NCI-H1417 (cell line): ENCODE measurements at places on chromosomes 6 and 20.

GRCh38 chr20:8656335-8656734 lies 412.6 kb upstream of the PLCB4 start:
- DNase-seq = peak; percentile 18

DNA sequence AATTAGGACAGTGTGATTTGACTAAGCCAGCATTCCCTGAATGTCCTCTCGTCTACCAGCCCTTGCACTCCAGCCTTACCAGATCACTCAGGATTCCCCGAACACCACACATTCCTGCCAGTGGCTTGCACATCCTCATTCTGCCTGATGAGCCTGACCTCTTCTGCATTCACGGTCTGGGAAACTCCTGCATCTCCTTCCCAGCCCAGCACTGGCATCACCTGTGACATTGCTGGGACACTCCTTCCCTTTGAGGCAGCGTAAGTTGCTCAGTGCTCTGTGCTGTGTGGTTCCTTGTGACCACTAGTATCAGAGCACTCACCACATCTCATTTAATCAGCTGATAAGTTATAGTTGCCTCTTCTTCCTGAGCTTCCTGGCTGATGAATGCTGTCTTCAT lies 17.3 kb downstream of the NCOA7 start:
- no peak for DNase-seq

DNA sequence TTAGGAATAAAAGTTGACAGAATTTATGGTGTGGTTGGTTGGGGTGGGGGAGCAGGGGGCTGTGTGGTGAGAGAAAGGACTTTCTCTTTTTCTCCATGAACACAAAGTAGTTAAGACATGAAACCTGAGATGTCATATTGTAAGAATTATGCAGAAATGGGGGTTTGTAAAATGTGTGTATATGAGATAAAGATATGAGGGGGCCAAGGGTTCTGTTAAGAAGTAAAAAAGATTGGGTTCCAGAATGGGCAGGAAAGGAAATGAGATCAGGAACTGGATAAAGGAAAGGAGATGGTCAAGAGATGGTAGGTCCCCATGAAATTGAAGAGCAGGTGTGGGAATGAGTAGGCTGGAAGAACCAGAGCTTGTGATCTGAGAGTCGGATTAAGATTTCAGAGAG lies 9.7 kb downstream of the RNF146 start:
- DNase-seq = no peak

DNA sequence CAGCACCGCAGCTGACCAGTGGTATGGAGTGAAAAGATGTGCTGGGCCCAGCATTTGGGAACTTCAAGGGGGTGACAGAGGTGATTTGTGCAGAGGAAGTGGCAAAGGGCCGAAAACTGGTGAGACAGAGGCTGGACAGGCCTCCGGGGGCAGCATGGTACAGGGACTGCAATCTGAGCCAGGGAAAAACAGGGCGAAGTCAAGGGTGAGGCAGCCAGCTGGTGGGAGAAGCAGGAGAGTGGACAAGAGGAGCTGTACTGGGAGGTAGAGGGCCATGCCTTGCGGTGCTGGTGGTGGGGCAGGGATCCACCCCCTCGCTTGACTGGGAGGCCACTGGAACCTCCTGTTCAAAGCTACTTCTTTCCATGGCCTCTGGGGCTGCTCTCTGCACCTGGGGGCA lies 7.3 kb upstream of the GFRA4 start:
- no peak for DNase-seq

GRCh38 chr6:71983131-71983530 lies 96.8 kb downstream of the RIMS1 start:
- no peak for DNase-seq

- DNase-seq = no peak
Observed at GRCh38 chr20:57180954-57181353, 85.5 kb downstream of the BMP7 start.

DNA sequence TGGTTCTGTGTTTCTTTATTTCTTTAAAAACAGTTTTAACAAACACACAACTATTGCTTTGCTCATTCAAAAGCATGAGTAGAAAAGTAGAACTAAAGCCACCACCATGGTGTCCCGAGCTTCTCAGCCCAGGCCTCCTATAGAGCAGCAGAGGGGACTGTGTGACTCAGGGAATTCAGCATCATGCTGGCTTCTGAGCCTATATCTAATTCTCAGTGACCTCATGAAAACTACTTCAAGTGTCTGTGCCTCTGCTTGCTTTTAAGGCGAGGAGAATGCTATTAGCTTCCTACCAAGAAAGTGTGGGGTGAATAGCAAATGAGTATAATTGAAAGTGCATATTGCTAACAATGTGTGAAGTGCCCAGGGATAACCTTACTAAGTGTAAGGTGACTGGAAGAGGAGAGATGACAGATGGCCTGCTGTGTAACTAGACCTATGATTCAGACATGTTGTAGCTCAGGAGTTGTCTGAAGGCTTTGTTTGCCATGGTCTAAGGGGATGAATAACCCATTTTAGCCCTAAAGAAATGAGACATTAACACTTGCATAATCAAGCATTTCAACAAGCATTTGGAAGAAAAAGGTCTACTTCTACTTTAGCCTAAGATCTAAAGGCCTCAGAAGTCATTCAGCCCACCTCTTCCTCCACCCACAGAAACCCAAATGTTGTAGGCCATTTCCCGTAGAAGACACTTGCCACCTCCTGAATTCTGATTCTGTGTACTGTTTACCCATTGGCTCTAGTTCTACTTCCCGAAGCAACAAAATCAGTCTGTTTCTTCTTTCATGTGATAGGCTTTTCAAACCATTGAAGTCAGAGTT lies 121.5 kb upstream of the ARG1 start:
- peak; percentile 25 for DNase-seq

DNA sequence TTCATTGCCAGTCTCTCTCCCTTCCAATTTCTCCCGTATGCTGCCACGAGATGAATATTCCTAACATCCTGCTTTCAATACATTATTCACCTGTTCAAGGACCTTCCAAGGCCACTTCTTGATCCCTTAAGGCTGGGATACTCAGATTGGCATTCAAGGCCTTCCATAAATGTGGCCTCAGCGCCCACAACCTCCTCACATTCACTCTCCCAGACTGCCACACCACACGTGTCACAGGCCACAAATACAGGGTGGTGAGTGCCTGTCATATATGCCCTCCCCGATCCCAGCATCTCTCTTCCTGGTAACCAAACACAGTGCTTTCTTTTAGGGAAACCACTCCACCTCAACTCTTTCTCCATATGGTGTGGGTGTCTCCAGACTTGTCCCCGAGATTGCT lies 55.5 kb downstream of the TTI1 start:
- DNase-seq = no peak

DNA sequence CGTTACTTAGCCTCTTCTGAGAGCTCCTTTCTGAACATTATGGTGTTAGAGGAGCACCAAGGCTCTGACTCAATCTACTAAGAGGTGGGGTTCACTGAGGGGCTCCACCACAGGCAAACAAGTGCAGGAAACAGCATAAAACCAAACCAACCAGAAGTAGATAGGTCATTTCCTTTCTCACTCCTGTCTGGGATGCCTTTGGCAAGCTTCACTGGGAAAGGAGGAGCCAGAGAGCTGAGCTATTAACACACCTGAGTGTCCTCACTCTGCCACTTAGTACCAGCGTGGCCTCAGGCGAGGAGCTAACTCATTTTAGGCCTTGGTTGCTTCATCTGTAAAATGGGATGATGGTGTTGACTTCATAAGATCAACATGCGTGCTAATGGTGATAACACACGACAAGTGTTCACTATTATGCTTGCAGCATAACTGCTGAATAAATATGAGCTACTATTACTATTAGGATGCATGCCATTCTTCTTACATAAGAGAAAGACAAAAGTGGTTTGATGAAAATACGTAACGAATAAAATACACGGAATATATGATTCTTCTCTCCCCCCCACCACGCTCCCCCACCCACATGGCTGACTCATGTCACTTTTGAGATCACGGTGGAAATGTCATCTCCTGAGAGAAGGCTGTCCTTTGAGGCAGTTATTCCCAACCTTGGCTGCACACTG lies 185.4 kb downstream of the BCAS1 start:
- DNase-seq = no peak

DNA sequence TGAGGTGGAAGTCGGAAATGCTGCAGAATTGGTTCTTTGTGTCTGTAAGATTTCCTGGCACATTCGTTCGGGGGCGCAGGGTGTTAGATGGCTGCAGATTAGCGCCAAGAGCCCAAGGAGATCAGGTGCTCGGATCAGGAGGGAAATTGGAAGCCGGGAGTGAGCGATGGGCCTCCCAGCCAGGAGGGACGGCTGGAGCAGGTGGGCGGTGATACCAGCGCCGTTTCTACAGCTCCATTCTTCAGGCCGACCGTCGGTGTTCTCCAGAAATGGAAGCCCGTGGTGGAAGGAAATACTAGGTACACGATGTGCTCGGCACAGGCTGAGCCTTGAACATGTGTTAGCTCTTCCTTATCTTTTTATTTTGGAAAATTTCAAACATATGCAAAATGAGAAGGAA lies 6.5 kb downstream of the SIRPA start:
- no peak for DNase-seq

GRCh38 chr6:169789944-169790927 lies 38.8 kb downstream of the ERMARD start:
- DNase-seq = peak; percentile 89

- peak; percentile 66 for DNase-seq
Observed at GRCh38 chr6:134379076-134379475, 61.2 kb upstream of the SGK1 start.

- DNase-seq = no peak
Observed at GRCh38 chr6:154623391-154623790, 109.8 kb upstream of the SCAF8 start.

DNA sequence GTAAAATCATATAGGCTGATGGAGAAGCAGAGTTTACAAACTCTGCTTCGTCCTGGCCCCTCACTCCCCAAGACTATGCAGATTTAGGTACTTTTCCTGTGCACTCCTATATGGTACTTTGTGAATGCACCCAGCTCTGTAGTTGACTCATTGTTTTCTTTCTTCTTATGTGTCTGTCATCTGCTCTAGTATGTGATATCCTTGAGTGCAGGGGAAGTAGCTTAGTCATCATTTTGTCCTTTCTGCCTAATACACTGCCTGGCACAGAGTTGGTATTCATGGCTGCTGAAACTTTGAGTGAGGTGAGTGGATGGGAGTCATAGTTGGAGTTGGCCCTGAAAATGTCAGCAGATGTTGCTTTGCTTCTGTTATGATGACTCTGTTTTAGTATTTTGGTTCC lies 222.6 kb downstream of the RNF144B start:
- DNase-seq = no peak

GRCh38 chr6:17281497-17282481 lies 628 bp downstream of the RBM24 start:
- no peak for DNase-seq

- DNase-seq = no peak
Observed at GRCh38 chr6:63897952-63898351, 262.4 kb downstream of the PHF3 start.

DNA sequence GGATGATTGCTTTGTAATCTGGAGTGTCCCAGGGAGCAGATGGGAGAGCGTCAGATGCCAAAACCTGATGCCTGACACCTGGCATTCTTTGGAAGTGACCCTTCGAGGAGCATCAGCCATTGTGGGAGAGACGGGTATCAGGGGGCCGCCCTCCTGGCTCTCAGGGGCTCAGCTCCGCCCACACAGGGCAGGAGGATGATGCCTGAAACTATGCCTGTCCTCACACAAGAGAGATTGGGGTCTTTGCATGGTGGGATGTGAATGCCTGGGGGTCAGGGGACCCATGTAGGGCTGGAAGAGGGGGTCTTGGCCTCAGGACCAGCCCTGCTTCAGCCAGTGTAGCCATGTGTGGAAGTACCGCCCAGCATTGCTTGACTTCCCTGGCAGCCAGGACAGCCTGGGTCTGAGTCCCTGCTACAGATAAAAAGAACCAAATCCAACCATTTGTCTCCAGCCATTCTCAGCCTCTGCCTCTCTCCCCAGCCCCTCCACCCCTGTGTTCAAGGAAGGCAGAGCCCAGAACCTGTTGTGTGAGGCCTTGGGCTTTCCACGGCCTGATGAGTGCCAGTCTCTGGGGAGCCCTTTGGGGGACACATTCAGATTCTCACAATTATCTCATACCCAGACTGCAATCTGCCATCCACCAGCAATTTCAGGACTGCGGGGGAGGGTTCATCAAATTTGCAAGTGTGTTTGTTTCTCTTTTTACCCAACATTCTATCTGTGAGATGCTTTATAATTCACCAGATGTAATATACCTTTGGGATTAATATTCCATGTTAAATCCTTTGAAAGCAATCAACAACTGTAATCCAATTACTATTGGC lies 371.2 kb downstream of the PREX1 start:
- no peak for DNase-seq

DNA sequence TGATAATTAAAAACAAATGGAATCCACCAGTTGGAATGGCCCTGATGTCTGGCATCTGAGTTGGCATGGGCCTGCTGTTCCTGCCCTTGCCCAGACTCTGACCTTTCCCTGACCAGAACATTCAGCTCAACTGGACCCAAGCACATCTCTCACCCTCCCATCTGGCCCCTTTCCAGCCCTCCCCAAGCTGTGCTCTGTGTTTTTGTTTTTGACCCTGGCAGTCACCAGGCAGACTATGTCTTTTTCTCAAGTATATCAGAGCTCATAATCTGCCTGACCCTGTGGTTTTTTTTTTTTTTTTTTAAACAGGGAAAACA lies 117.6 kb downstream of the TRDN start:
- DNase-seq = no peak

GRCh38 chr20:46512943-46513844 lies at the start of gene ZNF334:
Gene ZNF334, minus strand, starts transcription at chr20:46513559. Its CDS starts 1,457 bp downstream, at chr20:46512102.
- peak; percentile 90 for DNase-seq

GRCh38 chr6:14763139-14763538 lies 482.7 kb upstream of the JARID2 start:
- no peak for DNase-seq

GRCh38 chr6:141267420-141267819 lies 865.3 kb upstream of the GJE1 start:
- DNase-seq = no peak

DNA sequence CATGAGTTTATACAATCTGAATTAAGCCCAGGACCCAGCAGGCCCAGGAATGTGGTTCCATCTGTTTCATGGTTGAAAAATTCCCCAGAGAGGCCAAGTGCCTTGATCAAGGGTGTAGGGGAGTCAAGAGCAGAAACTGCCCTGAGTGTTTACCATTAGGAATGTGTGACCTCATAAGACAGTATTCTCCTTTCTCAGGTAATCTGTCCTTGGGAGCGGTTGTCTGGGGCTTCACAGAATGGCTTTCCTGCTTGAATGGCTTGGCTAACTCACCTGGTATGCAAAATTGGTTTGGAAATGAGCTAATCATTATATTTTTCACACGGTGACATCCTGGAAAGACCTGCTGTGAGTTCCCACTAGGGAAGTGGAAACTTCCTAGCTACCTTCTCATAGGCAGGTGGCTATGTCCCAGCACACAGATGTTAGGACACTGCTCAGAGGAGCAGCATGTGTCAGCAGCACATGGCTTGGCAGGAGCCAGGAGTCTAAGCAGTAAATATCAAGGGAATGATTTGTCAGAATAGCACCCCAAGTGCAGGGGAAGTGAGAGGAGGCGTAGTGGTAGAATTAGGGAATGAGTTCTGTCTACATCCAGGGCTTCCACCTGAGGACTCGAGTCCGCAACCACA lies 17.7 kb downstream of the CLIC5 start:
- DNase-seq = no peak

GRCh38 chr20:48676795-48677460 lies 150.9 kb downstream of the PREX1 start:
- DNase-seq = no peak

GRCh38 chr6:97316978-97317377 lies 34.0 kb upstream of the MMS22L start:
- no peak for DNase-seq

- no peak for DNase-seq
Observed at GRCh38 chr20:11542645-11543044, 375.0 kb upstream of the BTBD3 start.

GRCh38 chr6:4895971-4896370 lies 107.9 kb downstream of the RPP40 start:
- no peak for DNase-seq

GRCh38 chr6:56757588-56757984 lies 114.9 kb upstream of the DST start:
- DNase-seq = no peak
